ENCODE measurements at places on chromosomes 7 and 10.

- DNase-seq = no peak
Measured at GRCh38 chr10:46106410-46107255, 60.6 kb upstream of the MSMB start.

- DNase-seq = no peak
Measured at GRCh38 chr10:62792261-62792660, 12.3 kb upstream of the ADO start.

DNA sequence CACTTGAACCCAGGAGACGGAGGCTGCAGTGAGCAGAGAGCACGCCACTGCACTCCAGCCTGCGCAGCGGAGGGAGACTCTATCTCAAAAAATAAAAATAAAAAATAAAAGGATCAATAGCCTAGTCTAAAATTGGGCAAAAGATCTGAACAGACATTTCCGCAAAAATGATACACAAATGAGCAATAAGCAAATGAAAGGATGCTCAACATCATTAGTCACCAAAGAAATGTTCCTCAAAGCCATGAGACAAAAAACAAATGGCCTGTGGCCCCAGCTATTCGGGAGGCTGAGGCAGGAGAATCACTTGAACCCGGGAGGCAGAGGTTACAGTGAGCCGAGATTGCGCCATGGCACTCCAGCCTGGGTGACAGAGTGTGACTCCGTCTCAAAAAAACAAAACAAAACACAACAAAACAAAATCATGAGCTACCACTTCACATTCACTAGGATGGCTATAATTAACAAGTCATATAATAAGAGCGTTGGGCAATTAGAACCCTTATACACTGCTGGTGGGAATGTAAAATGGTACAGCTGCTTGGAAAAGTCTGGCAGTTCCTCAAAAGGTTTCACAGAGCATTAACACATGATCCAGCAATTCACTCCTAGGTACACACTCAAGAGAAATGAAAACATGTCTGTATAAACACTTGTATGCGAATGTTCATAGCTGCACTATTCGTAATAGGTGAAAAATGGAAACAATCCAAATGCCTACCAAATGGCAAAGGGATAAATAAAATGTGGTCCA, 3.1 kb downstream of the DAGLB start:
- no peak for DNase-seq

GRCh38 chr10:73906524-73907447, 4.1 kb upstream of the PLAU start:
- no peak for DNase-seq

DNA sequence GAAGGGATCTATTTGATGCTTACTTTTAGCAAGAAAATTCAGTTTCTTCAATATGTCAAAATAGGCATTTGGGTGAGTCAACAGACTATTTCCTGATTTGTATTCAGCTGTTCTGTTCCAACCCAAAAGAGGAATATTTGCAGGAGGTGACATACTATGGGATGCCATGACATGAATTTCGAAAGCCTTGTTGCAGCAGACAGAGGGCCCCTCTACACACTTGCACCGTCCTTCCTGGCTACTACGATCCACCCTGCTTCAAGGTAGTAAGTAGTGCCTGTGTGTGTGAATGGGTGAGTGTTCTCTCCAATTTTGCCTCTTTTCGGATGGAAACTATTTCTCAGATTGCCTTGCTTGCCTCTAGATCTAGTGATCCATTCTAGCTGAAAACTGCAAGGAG, 413.0 kb upstream of the ADARB2 start:
- no peak for DNase-seq

DNA sequence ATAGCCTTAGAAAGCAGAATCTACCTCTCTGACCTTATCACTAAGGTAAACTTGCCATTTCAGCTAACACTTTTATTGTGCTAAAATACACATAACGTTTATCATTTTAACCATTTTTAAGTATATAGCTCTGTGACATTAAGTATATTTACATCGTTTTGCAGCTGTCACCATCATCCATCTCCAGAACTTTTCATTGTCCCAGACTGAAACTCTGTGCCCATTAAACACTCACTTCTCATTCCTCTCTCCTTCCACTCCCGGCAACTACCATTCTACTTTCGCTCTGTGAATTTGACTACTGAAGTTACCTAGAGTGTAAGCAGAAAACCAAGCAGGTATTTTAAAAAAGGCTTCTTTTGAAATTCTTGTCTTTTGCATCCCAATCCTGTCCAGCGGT, 1.3 kb downstream of the DDX50 start:
- no peak for DNase-seq

- no peak for DNase-seq
Measured at GRCh38 chr7:68601826-68602225, 996.4 kb upstream of the AUTS2 start.

GRCh38 chr10:103498936-103499638, 5.6 kb downstream of the NEURL1 start:
- DNase-seq = no peak

GRCh38 chr7:122072924-122073599, 71.0 kb downstream of the AASS start:
- no peak for DNase-seq

Measured in stimulated activated CD8-positive, alpha-beta memory T cell treated with anti-CD3 and anti-CD28 coated beads, Interleukin-4, amount 100 ng/mL, for 1 hour (primary cell).